ENCODE measurements at places on chromosomes 2 and 18. TPM values are rescaled to one million over a fixed set of nuclear protein-coding genes. Genes with fewer than 3 reads are reported as not detected.

Gene SCN9A
- total RNA-seq = not detected

DNA sequence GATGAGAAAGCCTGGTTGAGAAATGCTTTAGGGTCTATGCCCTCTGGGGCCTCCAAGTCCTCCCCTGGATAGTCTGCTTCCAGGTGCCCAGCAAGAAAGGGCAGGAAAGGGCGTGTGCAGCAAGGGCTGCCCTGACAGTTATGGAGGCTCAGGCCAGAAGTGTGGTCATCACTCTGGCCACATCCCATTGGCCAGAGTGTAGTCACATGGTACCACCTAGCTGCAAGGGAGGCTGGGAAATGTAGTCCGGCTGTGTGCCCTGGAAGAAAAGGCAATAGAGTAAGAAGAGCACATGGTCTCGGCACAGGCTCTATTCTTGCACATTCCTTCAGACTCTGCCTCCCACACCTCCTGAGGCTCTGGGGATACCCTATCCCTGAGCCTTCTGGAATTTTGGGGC is 35.7 kb downstream of the ODC1 start:
- H3K27me3 ChIP-seq = no peaks in the 10 kb centered on the region
- H3K4me1 ChIP-seq = peaks cover 21% of the 10 kb centered on the region
- DNase-seq = no peak
- H3K27ac ChIP-seq = no peak overlapping the region
- peaks cover 36% of the 10 kb centered on the region for H3K36me3 ChIP-seq

- DNase-seq = no peak
- H3K27ac ChIP-seq = no peak overlapping the region
- H3K4me1 ChIP-seq = peaks cover 5% of the 10 kb centered on the region
- H3K4me3 ChIP-seq = no peak overlapping the region
These were observed 209.9 kb downstream of the TNS1 start for GRCh38 chr2:217792626-217793527.

- no peak overlapping the region for H3K4me3 ChIP-seq
- no peaks in the 10 kb centered on the region for H3K36me3 ChIP-seq
- no peaks in the 10 kb centered on the region for H3K27me3 ChIP-seq
- DNase-seq = no peak
These were observed 100.2 kb upstream of the CSRNP3 start for GRCh38 chr2:165369131-165369897.

Data from naive thymus-derived CD4-positive, alpha-beta T cell (primary cell).